ENCODE measurements at places on chromosomes 2 and 18.

DNA sequence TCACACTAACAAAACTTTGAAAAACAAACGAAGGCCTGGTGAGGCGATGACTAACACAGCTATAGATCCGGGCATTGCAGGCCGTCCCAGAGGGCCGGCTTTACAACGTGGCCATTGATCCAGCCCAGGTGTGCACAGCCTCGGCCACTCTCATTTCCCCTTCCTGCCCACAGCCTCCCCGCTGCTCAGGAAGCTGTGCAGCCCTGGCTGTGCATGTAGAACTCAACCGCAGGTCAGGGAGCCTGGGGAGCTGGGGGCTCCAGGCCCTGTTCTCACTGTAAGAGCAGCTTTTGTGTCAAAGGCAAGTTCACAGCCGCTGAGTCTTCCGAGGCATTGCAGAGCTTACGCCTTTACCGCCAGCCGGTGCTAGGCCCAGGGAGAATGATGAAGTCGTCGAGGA is 87.2 kb downstream of the LONRF2 start:
- no peak for DNase-seq

- no peak for DNase-seq
Observed at GRCh38 chr2:64640153-64641044, 13.3 kb downstream of the SERTAD2 start.

DNA sequence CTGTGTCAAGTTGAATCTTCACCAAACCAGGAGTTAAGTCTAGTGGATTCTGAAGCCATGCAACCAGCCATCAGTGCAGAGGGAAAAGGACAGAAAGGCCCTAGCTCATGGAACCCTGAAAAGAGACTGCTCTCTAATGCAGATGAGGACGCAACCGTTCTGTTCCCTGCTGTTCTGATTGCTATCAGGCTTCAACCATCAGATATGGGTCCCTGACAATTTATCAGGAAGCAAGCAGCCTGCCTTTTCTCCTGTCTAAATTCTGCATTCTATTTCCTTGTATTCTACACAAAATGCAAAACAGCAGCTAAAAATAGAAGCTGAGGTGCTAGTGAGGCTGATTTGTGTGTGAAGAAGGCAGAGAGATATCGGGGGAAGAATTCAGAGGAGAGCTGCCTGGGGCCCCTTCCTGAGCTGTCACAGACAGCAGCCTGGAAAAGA is 68.4 kb upstream of the RTN4 start:
- DNase-seq, result no peak

GRCh38 chr2:158998551-158999248 is 30.3 kb downstream of the TANC1 start:
- DNase-seq, result no peak

DNA sequence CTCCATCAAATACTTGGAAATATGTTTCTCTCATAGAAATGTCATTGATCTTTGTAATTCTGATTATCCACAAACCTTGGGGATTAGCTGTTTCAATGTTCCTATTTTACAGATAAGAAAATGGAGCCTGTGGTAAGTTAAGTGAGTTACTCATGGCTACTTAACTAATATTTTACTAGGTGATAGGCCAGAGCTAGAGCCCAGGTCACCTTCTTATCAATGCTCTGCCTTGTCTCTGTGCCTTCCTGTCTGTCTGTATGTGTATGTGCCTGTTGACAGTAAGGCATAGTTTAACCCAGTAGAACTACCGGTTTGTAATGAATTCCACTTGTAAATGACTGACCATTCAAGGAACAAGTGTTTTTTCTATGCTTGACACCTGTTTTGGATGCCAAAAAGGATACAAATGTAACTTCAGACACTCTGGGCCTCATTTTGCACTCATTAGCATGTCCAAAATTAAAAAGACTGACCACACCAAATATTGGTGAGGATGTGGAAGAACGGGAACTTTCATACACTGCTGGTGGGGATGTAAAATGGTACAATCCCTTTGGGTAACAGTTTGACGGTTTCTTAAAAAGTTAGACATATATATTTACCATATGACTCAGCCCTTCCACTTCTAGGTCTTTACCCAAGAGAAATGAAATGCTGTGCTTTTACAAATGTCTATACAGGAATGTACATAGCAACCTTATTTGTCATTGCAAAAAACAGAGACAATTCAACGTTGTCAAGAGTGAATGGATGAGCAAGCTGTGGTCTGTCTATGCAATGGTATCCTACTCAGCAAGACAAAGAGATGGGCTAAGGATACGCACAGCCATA is 19.6 kb upstream of the IL1A start:
- no peak for DNase-seq

DNA sequence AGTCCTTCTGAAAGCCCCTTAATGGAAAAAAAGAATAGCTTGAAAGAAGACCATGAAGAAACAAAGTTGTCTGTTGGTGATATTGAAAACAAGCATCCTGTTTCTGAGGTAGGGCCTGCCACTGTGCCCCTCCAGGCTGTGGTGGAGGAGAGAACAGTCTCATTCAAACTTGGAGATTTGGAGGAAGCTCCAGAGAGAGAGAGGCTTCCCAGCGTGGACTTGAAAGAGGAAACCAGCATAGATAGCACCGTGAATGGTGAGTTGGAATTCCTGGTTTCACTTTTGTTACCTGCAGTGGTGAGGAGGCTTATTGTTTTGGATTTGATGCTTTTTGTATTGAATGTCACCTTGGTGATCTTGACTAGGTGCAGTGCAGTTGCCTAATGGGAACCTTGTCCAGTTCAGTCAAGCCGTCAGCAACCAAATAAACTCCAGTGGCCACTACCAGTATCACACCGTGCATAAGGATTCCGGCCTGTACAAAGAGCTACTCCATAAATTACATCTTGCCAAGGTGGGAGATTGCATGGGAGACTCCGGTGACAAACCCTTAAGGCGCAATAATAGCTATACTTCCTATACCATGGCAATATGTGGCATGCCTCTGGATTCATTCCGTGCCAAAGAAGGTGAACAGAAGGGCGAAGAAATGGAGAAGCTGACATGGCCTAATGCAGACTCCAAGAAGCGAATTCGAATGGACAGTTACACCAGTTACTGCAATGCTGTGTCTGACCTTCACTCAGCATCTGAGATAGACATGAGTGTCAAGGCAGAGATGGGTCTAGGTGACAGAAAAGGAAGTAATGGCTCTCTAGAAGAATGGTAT is 13.3 kb downstream of the SLC20A1 start:
- no peak for DNase-seq

DNA sequence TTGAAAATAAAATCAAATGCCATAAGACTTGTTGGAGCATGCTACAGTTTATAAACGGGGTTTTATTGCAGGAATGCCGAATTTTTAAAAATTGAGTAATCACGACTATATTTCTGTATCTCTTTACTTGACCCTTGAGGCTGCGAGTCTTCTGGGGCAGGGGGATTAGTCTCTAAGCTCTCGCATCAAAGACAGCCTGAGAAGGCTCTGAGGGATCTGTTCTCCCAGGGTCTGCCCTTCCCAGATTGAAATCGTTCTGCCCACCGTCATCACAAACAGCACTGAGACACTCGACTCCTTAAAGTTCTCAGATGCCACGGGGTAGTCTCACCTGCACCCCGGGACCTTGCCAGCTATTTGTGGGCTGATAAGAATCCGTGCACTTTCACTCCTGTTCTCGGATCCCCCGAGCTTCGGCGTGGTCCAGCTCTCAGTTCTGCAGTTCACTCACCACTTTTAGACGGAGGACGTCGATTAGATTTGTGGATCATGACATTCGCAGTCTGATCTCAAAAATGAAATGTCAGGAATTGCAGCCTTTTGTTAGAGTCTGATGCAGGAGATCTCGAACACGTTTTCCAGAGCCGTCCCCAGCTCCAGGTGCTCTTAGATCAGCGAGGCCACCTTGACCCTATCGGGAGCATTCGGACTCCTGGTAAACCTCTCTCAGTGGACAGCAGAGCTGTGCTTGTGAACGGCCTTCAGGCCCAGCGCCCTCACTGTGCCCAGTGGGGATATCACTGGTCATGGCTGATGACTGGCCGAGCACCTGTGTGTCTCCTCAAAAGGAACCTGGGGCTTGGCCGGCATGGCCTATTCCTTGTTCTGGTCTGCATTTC is 43.0 kb downstream of the TWIST2 start:
- no peak for DNase-seq

DNA sequence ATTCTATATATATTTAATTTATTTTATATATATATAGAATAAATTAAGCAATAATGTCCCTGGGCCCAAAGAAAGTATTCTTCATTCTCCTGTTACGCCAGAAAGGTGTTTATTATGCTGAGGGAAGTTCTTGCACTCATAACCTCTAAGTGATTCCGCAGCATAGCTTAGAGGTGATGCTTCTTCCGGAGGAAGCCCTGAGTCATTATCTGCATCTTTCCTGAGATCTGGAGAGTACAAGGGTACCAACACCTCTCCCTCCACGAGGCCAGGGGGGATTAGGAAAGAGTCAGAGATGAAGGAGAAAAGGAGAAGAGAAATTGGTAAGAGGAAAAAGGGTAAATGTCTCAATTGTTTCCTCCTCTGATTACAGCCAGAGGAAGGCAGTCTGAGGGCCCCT is 43.1 kb upstream of the RTN4 start:
- no peak for DNase-seq

GRCh38 chr2:155026651-155027174 is 328.2 kb downstream of the KCNJ3 start:
- DNase-seq, result no peak

- no peak for DNase-seq
Observed at GRCh38 chr2:29223851-29224692, 108.9 kb downstream of the CLIP4 start.

- peak; percentile 70 for DNase-seq
Observed at GRCh38 chr2:55159037-55159651, 72.9 kb downstream of the CLHC1 start.

DNA sequence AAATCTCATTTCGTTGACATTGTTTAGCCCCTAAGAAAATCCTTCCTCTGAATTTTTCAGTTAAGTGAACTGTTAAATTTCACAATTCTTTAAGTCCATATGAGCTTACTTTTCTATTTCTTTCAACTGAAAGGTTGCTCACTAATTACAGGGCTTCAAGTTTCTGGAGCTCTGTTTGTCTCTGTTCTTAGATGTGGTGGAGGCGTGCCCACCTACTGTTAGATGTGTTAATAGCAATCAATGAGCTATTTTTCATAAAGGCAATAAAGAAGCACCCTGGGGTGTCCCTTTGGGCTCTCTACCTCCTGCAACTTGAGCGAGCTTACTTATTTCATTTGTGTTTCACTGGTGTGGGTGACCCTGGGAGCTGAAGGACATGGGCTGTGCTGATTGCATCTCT is 25.0 kb downstream of the CREG2 start:
- no peak for DNase-seq

- peak; percentile 70 for DNase-seq
Observed at GRCh38 chr18:79964330-79965118, at the start of gene HSBP1L1. HSBP1L1 (plus strand) TSS chr18:79964643; CDS start chr18:79964736, 93 bp downstream.

GRCh38 chr2:220736778-220737177 is 835.3 kb downstream of the EPHA4 start:
- no peak for DNase-seq

GRCh38 chr2:124476291-124476690 is 451.2 kb downstream of the CNTNAP5 start:
- DNase-seq, result no peak

DNA sequence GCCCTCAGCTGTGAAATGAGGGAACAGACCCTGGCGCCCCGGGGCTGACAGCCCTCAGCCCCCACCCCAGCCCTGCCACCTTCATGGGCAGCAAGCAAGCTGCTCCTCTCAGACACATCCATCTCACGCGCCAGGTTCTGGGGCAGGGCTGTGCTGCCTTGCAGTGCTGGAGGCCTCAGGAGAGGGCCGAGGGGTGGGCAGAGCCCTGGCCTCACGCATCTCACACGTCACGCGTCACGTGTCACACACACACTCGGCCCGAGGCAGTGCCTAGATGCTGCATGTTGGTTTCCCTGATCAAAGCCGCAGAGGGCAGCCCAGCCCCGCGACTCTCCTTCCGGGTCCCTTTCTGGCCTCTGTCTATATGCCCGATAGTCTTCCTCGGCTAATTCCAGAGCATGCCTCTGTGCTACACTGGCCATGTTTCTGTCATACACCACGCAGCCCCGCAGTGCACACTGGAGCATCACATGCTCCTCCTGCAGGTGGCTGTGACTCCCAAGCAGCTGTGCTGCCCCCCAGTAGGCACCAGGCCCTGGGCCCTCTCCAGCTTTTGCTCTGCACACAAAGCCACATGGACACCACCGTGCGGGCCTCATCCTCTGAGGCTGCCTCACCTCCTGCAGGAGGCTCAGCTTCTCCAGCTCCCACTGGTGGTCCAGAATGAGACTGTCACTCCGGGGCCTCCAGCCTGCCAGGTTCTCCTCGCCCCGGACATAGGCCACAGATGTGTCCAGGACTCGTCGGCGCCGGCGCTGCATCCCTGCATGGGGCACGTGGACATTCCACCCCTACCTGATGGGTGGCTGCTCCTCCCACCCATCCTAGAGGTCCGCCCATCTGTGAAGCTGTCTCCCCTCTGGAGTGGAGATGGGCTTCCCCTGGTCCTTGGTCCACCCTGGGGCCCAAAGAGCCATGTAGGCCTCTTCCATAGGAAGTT is 31.4 kb downstream of the AQP12A start:
- no peak for DNase-seq

DNA sequence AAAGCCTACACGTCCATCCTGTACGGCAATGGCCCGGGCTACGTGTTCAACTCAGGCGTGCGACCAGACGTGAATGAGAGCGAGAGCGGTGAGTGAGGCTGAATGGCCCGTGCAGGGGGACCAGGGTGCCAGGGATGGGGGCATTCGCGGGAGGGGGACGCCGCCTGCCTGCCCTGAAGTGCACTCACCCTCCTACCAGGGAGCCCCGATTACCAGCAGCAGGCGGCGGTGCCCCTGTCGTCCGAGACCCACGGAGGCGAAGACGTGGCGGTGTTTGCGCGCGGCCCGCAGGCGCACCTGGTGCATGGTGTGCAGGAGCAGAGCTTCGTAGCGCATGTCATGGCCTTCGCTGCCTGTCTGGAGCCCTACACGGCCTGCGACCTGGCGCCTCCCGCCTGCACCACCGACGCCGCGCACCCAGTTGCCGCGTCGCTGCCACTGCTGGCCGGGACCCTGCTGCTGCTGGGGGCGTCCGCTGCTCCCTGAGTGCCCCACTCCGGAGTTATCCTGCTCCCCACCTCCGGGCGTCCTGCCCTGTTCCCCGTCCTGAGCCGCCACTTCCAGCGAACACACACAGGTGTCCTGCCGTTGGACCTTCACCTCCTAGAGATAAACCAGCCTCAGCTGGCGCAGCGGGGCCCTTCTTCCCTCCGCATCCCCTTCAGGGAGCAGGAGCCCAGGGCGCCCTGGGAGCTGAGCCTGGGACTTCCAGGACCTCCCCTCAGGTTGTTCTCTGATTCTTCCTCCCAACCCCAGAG is 2.9 kb downstream of the ALPI start:
- DNase-seq, result no peak

DNA sequence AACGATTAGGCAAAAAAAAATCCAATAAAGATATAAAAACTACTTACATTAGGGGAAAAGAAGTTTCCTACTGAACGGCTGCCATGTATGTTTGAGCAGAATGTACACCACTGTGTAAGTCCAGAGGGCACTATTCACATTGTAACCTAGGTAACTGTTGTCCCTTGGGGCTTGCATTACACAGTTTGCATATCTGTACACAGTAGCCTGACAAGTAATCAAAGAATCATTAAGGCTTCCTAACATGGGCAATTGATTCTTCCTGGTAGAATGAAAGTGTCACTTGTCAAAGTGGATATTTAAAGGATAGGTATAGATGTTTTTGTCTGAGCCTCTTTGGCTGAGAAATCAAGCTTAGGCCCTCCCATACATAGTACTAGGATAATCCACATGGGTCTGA is 39.1 kb downstream of the PLEK start:
- DNase-seq, result no peak
